ENCODE measurements at places on chromosomes 16 and 17.

DNA sequence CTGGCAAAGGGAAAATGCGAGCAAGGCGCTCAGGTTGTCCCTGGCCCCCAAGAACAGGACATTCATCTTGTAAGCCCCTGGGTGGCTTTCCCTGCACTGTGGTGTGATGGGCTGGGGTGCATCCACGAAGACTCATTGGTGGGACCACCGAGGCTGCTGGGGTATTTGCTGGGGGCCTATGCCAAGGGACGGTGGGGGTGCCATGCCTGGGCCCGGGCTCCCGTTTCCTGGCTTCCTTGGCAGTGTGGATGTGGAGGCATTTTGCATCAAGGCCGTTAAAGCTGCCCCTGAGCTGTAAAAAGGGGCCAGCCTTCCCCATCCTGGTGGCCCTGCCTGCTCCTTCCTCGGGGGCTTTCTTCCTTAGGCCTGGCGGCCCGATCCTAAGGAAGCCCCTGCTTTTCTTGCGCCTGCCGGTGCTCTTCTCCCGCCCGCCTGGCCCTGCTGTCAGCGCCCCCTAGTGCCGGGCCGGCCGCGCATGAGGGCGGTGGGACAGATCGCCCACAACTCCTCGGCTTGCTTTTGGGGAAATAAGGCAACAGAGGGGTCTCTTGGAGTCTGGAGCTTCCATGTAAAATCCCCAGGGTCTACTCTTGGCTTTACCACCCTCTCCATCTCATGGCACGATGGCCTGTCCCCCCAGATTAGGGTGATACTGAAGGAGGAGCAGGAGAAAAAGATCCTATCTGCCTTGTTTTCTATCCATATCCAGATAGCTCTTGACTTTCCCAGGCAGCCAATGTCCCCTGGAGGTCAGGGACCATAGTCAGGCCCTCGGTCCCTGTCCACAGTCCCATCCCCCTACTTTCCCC, 9.8 kb upstream of the TBX2 start:
- DNase-seq = no peak

DNA sequence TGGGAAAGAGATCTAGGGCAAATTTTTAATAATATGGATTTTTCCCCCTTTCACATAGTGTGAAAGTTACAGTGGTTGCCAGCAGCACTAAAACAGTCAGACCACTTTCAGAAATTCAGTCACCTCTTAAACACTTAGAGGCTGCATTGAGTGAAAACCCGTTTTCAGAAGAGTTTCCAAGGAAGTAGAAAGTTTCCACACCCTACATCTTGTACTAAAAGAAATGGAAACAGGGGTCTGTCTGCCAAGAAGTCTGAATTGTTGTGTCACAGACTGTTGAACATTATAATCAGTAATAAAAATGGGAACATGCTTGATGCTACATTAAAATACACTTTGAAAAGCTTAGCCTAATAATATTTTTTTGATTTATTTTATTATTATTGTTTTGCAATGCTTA, 278.9 kb upstream of the KCNJ16 start:
- DNase-seq = no peak

DNA sequence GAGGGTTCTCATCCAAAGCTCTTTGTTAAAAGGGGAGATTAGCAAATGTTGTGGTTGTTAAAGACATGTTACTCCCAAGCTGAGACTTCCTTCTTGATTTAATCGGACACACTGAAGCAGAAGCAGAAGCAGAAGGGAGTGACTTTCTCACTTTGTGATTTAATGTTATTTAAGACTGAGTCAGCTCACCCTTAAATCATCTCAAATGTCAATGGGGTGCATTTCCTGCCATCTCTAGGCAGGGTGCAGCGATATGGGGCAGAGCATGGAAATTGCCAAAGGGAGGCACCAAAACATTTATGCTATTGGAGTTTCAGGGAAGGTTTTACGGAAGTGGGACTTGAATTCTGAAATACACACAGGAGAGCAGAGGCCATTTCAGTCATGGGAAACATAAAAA, 283.6 kb downstream of the ABCC12 start:
- DNase-seq = no peak

DNA sequence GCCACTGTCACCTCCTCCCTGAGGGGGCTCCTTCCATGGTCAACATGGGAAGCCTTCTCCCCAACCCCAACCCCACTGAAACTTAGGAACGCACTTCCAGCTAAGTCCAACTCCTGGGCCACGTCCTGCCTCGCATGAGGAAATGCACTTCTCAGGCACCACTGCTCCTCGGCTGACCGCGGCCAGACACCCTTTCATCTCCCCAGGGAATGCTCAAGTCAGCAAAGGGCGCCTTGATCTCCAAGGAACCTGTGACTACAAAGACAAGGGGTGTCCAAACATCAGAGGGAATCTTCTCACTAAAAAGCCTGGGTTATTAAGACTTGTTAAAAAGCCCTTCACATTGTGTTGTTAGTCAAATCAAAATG, 124.9 kb upstream of the HSBP1 start:
- no peak for DNase-seq
